CD4-positive, alpha-beta T cell treated with Interleukin-17A for 1 hour (primary cell): ENCODE measurements at places on chromosomes 1 and 21.

GRCh38 chr1:191851799-191852595, 306.3 kb upstream of the RGS18 start:
- DNase-seq: no peak

GRCh38 chr1:5847013-5847659, 145.1 kb downstream of the NPHP4 start:
- no peak for DNase-seq

GRCh38 chr21:46503922-46504550, 45.3 kb downstream of the DIP2A start:
- DNase-seq: peak; percentile 13

DNA sequence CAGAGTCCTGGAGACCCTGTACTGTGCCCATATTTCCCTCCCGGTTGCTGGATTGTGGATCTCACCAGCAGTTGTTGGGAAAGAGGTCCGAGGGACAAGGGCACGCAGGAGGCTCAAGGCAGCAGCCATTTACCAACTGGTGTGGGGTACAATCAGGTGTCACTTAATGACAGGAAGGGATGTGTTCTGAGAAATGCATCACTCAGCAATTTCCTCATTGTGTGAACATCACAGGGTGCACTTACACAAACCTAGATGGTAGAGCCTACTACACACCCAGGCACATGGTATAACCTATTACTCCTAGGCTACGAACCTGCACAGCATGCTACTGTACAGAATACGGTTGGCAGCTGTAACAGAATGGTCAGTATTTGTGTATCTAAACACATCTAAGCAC, 20.7 kb downstream of the SLC44A3 start:
- no peak for DNase-seq

DNA sequence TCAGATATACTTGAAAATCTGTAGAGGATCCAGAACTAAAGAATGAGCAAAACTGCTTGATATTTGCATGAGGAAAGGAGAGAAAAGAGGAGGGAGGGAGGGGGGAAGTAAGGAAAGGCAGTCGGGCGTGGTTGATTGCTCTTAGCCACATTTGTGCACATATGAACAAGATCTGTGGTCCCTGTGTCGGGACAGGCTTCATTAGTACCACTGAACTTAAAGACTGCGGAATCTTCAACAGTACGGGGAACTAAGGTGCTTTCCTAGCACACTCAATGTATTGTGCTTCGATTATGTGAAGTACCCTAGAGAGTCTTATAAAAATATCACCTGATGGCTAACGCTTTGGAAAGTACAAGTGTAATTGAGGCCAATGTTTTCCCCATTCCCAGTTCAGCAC, 59.9 kb downstream of the ZBTB18 start:
- DNase-seq: no peak

- DNase-seq: no peak
These were observed 146.8 kb upstream of the CHRM3 start for GRCh38 chr1:239239529-239239928.

- no peak for DNase-seq
These were observed 14.6 kb downstream of the OPTC start for GRCh38 chr1:203508463-203509073.

GRCh38 chr21:27362249-27362648, 395.4 kb upstream of the ADAMTS5 start:
- no peak for DNase-seq

GRCh38 chr1:78672428-78672827, 22.8 kb downstream of the IFI44 start:
- DNase-seq: no peak

GRCh38 chr21:16194095-16194787, 464.5 kb downstream of the USP25 start:
- DNase-seq: no peak

- DNase-seq: no peak
These were observed 2.7 kb upstream of the PALMD start for GRCh38 chr1:99643021-99643779.

DNA sequence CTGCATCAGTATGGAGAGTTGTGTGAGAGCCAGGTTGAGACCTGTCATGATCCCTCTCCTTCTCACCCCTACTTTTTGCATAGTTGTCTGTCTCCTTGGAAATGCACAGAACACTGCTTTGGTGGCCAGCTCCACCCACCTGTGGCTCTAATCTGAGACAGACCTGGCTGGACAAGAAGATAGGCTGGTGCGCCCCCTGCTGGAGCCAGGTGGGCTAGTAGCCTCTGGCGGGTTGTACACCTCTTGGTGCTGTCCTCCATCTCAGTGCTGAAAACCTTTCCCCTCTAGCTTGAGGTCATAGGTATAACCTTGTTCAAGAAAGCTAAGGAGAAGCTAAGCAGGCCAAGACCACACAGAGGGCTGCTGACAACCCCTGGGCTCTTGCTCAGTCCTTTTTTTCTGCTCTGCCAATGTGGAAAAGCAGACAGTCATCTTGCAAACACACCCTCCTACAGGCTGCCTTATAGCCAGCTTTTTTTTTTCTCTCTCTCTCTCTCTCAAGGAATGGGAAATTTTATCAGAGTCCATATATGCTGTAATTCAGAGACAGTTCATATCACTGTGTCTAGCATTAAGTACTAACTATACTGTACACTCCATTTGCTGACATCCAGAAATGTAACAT, 58.8 kb upstream of the SPATA6 start:
- DNase-seq: peak; percentile 1

- DNase-seq: no peak
These were observed 81.7 kb upstream of the PGBD5 start for GRCh38 chr1:230507666-230508402.

GRCh38 chr1:17447501-17447992, 8.1 kb upstream of the RCC2 start:
- DNase-seq: no peak

DNA sequence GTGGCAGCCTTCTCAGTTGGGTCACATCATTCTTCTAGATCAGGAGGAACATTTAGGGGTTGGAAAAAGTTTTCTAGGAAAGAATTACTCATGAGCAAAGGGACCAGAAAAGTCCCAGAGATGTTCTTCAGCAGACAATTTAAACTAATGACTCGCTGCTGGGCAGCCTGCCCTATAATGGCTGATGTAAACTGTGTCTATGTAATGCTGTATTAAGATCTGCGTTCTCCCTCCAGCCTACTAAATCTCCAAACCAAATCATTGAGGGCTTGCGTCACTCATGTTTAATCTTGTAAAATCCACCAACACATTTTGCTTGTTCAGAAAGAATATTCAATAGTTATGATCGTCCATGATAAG, 92.1 kb downstream of the LRRC8C start:
- no peak for DNase-seq

GRCh38 chr1:210340841-210341240, 12.1 kb downstream of the HHAT start:
- peak; percentile 35 for DNase-seq

DNA sequence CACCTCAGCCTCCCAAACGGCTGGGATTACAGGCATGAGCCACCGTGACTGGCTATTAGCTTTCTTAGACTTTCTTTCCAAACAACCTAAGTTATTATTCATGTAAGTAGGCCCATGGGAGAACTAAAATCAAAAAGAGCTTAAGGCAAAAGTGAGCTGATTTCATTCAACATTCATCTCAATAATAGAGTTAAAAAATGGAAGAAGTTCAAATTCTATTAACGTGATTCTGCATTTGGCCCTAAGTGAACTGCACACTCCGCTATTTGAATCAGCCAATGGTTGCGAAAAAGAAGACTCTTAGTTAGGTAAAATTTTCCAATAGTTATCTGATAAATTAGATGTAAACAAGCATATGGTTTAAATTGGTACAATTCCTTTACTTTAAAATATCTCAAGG, 68.6 kb upstream of the WARS2 start:
- DNase-seq: no peak

- DNase-seq: no peak
These were observed 25.6 kb downstream of the UBE2T start for GRCh38 chr1:202316186-202316585.

DNA sequence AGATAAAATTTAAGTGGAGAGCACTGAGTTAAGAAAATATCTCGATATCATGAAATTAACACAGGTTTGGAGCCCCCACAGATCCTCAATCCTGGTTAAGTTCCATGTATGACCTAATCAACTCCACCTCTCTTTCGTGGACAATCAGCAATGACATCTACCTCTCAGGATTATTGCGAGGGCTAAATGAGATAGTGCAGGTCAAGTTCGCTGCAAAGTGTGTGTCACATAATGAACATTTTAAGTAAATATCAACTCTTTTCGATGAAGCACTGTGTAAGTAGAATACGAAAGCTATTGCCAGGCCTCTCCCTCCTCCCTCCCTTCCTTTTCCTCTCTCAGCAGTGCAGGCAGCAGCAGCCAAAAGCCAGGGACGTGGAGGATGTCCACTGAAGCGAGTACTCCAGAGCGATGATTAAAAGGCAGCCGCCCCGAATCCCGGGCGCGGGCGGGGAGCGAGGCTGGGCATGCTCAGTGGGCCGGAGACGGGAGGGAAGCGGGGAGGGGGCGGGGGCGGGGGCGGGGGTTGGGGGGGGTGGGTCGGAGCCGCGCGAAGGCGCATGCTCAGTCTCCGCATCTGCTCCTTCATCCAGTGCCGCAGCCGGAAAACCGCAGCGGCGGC, at the start of gene CAMSAP2:
CAMSAP2 (plus strand) TSS at position 567 of the 622 bp plus-strand sequence. CDS start 935 bp downstream, outside the sequence.
- peak; percentile 67 for DNase-seq

- no peak for DNase-seq
These were observed 80.5 kb downstream of the PDE9A start for GRCh38 chr21:42733874-42734273.

DNA sequence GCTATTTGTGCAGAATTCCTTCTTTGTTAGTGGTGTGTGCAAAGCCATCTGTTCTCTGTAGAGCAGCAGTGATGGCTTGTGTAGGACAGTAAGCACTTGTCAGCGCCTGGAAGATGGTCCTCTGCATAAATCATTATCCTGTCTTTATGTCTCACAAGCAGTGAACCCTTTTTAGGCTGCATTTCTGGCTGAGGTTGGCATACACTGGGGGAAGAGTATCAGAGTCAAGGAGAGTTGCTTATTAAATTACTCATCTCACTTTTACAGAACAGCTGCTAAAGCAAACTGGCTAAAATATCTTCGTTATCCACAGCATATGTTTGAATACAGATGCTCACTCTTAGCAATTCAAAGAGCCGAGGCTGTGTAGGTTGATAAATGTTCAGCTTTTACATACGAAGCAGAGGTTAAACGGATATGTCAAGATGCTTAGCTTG, 54.6 kb upstream of the NCAM2 start:
- DNase-seq: no peak

DNA sequence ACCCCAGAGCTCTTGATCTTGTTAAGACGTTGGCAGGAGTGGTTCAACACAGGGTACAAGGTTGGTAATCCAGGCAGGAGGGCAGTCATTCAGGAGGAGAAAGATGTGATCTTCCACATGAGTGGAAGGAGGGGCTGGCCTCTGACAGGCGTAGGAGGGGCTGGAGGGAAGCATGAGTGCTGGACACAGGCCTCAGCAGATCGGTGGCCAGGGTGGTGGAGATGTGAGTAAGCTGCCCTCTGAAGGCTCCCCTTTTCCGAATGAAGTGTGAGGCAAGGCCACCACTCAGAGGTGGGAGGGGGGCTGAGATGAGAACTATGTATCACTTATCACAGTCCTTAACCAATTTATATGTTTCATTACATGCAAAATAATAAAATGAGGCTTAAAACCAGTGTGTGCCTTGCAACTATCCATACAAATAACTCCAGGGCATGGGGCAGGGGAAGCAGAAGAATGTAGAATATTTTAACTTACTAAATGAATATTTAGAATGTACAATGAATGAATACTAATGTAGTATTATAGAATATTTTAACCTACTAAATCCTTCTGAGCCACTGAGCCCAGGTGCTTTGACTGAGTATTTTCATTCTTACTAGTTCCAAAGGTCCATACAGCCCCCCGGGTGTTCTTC, 103.5 kb upstream of the TLR5 start:
- no peak for DNase-seq

GRCh38 chr21:36456729-36457414, 23.1 kb downstream of the CLDN14 start:
- no peak for DNase-seq

DNA sequence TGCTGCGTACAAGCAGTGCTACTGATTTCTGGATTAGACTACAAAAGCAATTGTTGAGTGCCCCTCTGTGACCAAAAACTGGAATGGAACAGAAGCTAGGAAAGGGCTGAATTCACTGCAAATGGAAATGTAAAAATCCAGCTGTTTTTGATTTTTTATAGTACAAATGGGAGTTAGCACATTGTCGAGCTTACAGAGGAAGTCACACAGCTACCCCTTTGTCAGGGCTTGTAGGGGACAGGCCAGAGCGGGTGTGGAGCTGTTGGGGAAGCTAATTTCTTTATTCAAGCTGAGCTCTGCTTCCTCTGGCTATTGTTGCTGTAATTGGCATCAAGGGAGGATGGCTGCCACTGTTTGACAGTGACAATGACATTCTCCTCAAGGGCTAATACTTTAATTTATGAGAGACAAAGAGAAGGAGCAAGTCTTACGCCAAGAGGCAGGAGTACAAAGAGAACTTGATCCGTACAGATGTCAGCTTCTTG, 96.1 kb downstream of the SLC35F3 start:
- DNase-seq: no peak

- no peak for DNase-seq
These were observed 46.9 kb upstream of the PUM1 start for GRCh38 chr1:31112266-31112935.

DNA sequence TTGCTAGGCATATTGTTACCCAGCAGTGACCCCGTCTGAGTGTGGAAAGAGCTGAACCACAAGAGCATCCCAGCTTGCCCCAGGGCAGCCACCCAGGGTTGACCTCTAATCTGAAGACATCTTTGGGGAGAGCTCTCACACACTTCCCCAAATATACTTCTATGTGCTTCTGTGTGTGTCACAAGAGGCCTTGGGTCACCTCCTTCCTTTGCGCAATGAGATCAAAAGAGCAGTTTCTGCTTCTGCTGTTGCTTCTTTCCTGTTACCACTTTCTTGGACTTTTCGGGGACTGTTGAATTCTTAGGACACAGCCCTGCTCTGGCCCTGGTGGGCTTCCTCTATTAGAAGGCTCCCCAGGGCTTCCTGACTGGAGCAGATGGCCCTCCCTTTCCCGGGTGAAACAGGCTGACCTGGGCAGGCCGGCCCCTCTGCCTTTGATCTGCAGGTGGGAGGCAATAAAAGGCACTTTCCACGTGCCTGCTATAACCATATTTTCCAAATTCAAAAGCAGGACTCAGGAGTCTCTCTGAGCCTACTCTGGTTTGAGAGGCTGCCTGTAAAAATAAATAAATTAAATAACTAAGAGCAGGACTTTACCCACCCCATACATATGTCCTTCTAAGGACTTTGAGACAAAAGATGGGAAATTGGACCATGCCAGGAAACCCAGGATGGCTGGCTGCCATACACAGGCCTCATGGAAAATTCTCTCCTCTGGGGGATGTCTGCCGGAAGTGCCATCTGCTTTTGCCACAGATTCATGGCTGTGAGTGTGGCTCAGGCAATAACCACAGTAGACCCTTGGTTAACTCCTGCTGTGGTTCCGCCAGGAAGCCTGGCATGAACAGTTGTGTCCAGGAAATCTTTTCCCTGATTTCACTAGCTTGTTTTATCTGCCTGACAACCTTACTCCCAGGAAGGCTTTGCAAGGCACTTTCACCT, 28.3 kb upstream of the RCSD1 start:
- peak; percentile 40 for DNase-seq

DNA sequence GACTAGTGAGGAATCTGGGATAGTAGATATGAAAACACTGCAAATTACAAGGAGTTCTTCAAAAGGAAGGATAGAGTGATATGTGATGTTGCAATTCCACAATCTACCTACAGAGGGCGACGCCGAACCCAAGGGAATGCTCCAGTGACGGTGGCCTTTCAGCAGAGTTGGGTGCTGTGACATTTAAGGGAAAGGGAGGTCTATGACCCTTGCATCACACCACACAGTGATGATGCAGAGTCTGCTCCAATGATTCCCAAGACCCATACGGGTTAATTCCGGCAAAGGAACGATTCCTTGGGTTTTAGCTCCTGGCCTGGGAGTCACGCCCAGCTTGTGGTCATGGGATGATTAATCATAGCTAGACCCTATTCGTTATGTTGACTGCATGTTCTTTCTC, 123.0 kb upstream of the IGSF21 start:
- DNase-seq: no peak
